GOT3 (cell line): ENCODE measurements at places on chromosomes 5 and 9.

GRCh38 chr9:35172878-35173277 lies 11.1 kb downstream of the UNC13B start:
- no peak for DNase-seq

DNA sequence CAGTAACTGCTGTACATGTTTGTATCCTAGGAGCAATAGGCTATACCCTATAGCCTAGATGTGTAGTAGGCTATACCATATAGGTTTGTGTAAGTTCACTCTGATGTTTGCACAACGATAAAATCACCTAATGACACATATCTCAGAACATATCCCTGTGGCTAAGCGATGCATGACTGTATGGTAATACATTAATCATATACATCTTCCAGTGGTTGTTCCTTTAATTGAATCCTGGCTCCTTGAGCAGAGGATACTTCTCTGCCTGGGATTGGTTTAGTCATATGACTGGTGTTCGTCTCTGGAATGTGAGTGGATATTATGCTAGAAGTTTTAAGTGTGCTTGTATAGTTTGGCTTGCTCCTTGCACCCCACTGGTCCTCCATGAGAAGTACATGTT lies 425.8 kb downstream of the MAN2A1 start:
- no peak for DNase-seq

GRCh38 chr5:123273984-123274383 lies 149.2 kb downstream of the CEP120 start:
- no peak for DNase-seq

DNA sequence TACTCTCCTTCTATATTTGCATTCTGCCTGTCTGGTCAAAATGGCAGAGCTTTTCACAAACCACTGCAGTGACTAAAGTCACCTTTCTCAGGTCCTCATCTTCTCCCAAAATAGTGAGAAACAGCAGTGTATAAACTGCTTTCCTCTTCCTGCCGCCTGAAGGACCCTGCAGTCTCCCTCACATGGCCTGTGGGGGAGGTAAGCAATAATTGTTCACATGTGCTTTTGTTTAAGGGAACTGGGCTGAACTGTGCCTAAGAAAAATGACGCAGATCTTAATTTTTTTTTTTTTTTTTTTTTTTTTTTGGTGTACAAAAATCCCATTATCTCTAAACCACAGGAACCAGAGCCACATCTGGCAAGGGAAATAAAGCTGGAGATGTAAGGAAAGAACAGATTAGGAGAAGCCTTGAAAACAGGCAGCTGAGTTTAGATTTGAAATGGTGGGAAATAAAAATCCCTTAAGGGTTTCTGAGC lies 131.7 kb upstream of the VLDLR start:
- DNase-seq = no peak

GRCh38 chr5:51618234-51618633 lies 235.0 kb downstream of the ISL1 start:
- no peak for DNase-seq

DNA sequence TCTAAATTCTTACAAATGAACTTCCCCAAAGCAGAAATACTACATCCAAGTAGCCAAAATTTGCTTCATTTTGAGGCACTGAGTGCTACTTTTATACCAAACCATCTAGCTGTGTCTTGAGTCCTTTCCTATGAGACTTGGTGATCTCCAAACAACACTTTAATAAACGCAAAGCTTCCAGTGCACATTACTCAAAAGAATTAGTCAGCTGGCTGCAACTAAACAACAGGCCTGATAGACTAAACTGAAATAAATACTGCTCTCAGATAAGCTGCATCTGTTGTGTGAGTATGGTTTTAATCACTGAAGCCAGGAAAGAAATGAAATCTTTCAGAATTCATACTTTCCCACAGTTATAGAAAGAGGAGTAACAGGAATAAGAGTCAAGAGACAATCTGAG lies 80.3 kb downstream of the VCAN start:
- DNase-seq = no peak

DNA sequence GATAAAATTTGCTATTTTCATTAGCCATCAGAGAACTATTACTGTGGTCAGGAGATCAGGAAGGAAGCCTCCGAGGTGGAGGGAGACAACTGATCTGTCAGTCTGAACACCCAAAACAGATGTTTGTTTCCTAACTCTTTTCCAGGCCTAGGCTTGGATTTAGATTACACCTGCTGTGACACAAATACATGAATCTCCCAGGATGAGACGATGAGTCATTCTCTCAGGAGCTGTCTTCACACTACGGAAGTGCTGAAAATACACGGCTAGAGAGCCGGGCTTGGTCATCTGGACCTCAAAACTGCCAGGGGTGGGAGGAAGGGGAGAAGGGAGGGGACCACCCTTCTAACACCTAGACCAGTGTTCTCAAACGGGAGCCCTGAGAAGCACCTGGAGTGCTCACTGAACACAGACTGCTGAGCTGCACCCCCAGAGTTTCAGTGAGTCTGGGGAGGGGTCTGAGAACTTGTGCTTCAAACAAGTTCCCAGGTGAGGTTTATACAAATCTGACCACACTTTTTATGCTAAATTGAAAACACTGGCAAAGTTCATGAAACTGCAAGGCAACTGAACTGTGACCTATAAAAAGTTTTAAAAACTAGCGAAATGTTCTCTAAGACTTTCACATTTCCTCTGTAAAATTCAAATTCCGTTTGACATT lies 80.3 kb upstream of the EQTN start:
- no peak for DNase-seq

DNA sequence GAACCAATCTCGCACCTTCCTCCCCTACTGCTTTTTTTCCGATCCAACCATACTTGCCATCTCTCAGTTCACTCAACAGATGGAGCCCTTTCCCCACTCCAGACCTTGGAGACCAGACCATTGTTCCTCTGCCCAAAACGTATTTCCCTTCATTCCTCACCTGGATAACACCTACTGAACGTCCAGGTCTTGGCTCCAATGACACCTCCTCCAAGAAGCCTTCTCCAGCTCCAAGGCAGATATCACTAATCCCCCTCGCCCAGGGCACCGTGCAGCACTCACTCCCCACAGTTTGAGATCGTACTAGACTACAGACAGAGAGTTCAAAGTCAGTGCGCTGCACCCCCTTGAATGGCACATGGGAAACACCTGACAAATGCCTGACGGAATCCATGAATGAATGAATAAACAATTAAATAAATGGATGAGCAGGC lies 47.1 kb upstream of the AKNA start:
- DNase-seq = no peak

GRCh38 chr5:159972538-159973362 lies 36.2 kb upstream of the TTC1 start:
- DNase-seq = no peak
